ENCODE measurements at places on chromosomes 13 and 19.
A peak's percentile ranks its signal among the peaks of the same experiment; 100 is the strongest.

GRCh38 chr13:99813336-99814095, 158.1 kb downstream of the ZIC5 start:
- DNase-seq: no peak

DNA sequence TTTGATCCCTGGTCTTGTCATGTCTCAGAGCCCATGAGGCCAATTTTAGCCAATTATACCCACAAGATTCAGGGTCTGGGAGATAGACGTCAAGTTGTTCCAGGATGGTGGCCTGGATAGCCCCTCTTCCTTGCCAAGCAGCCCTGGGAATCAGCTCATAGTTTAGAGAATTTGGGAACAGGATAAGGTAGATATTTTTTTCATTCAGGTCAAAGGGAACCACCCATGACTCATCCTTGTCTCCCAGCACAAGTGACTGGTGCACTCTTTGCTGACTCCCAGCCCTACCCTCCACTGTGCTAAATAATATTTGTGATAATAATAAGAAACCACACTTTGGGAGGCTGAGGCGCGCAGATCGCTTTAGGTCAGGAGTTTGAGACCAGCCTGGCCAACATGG, 17.1 kb upstream of the S1PR4 start:
- DNase-seq: peak; percentile 32

DNA sequence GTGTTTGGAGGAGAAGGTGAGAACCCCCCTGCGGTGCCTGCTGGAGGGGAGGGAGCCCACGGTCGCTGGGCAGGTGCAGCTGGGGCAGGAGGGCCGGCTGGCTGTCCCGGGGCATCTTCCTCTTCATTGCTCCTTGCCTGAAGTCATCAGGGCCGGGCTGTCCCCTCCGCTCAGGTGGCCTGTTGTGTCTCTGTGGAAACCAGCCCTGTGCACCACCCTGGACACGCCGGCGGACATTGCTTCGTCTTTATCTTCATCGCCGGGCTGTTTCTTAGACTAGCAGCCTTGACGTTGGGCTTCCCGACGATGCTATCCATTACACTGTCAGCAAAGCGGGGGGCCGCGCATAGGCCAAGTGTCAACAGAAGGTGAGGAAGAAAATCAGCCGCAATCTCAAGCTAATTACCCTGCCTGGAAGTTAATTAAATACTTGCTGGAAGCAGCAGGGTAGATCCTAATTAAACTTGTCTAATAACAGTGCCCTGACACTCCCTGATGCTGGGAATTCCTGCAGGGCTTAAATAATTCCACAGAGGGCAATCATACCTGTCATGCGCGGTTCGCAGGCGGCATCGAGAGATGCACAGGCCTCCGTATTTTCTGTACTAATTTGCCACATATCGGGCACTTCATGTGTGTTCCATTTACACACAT, 111.4 kb upstream of the SOX1 start:
- no peak for DNase-seq

GRCh38 chr13:20411638-20412342, 113.9 kb downstream of the CRYL1 start:
- no peak for DNase-seq

- no peak for DNase-seq
Measured at GRCh38 chr19:29516821-29517395, 8.9 kb upstream of the VSTM2B start.

- DNase-seq: no peak
Measured at GRCh38 chr19:23810496-23810895, 51.8 kb upstream of the ZNF681 start.

- peak; percentile 33 for DNase-seq
Measured at GRCh38 chr19:45578861-45579260, 5.7 kb downstream of the OPA3 start.

DNA sequence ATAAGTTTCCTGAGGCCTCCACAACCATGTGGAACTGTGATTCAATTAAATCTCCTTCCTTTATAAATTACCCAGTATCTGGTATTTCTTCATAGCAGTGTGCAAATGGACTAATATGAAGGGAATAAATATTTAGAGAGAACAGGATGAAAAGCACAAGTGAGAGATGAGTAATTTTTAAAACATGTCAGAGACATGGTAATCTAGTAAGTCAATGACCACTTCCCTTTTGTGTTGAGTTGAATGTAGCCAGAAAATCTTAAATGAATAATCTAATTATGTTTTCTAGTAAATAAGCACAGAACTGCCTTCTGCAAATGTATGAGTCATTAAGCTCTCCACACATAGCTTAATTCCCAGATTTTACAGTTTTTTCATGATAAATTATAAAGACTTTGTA, 524.1 kb upstream of the SLITRK5 start:
- DNase-seq: no peak

DNA sequence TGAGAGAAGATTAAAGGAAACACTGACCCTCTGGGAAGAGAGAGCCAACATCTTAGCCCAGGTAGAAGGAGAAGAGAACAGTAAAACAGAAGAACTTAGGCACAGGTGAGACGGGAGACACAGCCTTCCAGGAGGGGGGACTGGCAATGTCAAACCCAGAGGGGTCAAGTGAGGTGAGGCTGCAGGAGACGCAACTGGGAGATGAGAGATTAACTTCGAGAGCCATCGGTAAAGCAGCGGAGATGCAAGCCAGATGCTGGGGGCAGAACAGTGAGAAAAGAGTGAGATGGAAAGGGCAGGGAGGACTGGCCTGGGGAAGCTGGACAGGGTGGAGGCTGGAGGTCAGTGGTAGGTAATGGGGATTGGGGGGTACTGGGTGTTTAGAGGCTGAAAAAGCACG, 5.2 kb downstream of the INSR start:
- no peak for DNase-seq

GRCh38 chr19:33804021-33804799, 7.5 kb downstream of the KCTD15 start:
- peak; percentile 74 for DNase-seq

GRCh38 chr13:20713751-20714150, 10.3 kb downstream of the IL17D start:
- peak; percentile 85 for DNase-seq

GRCh38 chr19:55350620-55351315, 3.8 kb downstream of the COX6B2 start:
- DNase-seq: no peak

GRCh38 chr13:97107815-97108529, 113.7 kb upstream of the OXGR1 start:
- DNase-seq: no peak

- DNase-seq: no peak
Measured at GRCh38 chr13:31115616-31116015, 46.1 kb downstream of the HSPH1 start.

DNA sequence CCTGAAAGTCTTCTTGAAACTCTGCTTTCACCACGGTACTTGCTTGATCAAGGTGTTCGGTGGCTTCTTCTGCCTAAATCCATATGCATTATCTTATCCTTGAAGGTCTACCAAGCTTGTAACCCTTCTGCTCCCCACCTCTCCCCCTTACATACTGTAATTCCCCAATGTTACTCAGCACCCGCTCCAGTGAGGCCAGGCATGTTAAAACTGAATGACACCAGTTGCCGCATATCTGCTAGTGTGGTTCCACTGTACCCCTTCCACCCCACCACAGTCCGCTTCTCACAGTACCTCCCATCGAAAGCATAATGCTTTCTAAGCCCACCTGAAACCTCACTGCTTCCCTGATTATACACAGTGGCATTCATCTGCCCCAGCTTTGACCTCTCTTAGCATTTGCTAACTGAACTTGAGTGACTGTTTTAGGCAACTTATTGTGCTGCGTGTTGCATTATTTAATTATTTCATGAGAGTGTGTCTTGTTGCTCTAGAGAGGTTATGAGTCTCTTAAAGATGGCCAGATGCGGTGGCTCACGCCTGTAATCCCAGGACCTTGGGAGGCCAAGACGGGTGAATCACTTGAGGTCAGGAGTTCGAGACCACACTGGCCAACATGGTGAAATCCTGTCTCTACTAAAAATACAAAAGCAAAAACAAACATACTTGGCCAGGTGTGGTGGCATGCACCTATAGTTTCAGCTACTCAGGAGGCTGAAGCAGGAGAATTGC, 87.6 kb upstream of the MBNL2 start:
- no peak for DNase-seq

DNA sequence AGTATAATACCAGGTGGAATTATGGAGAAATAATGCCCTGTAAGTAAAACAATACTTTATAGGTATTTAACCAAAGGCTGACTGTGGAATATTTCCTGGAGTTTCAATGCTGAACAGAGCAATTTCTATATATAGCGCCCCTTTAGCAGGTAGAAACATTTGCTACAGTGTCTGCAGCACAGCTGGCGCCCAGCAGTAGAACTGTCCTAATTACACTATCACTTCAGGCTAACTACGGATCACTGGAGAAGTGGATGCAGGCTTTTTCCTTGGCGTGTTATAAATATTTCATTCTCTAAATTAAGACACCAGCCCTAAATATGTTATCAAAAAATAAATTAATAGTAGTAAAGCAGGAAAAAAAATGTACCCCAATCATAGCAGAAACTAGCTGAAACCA, 3.1 kb downstream of the SHISA2 start:
- DNase-seq: no peak

GRCh38 chr13:95123726-95124125, 177.5 kb downstream of the ABCC4 start:
- no peak for DNase-seq

DNA sequence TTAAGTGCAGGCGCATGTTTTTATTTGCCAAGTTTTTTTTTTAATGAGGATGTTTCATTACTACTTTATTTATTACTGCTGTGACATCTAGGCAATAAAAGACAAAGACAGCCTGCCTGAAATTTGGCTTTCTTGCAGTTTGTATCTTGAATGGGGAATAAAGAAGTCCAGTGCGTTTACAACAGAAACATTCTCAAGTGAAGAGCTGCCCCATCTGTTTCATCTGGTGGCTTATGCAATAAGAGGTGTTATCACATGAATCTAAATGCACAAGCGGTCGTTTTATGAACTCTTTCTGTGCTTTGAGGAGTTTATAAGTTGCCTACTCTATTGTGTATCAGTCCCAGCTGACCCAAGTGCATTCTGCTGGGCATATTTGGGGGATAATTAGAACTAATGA, 12.6 kb upstream of the MAB21L1 start:
- no peak for DNase-seq

DNA sequence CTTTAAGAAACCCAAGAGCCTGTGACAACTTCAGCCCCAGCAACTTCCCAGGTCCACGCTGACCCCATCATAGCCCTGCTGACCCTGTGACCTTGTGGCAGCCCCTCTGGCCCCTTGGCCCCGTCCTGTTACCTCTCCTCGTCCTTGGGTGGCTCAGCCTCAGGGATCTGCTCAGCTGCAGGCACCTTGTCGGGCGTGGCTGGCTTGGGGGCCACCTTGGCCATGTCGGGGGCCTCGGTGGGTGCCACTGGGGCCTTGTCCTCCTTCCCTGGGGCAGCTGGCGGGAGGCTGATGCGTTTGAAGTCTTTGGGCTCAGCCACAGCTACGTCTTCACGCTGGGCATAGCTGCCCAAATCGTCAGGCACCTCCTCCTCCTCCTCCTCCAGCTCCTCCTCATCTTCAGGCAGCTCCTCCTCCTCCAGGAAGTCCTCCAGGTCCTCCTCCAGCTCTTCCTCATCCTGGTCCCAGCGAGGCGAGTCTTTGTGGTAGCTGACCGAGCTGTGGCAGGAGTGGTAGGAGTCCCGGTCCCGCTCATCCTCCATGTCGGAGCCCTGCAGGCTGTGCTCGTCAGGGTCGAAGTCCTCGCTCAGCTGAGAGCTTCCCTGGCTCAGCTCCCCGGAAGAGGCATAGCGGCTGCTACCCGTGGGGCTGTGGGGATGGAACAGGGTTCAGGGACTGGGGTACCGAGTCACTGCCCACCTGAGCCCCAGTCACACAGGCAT, 32.2 kb downstream of the UNC13A start:
- no peak for DNase-seq

- DNase-seq: no peak
Measured at GRCh38 chr19:7391218-7391670, 42.5 kb downstream of the ARHGEF18 start.

- DNase-seq: peak; percentile 10
Measured at GRCh38 chr13:73722120-73722519, 412.1 kb downstream of the KLF12 start.

GRCh38 chr13:79429309-79429708, 23.3 kb upstream of the RBM26 start:
- no peak for DNase-seq

DNA sequence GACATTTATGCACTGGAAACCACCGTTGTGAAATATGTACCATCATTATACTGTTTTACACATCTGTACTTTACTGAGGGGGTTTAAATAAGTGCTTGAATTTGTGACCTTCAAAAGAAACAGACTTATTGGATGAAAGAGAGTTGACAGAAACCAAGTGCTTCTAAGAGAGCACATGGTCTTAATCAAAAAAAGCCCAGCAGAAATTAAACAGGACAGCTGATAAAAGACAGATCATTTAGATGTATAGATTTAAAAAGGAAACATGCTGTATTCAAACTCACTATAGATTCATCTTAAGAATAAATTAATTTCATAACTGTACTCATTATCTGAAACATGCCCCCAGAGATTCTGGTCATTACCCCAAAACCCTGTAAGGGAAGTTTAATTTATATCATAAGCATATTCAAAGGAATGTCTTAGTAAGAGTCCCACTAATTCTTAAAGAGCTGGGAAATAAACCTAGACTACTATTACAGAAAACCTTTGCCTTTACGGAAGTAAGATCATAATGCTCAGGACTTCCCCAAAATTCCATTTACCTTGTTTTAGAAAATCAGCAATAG, 421.8 kb downstream of the DCT start:
- DNase-seq: no peak

DNA sequence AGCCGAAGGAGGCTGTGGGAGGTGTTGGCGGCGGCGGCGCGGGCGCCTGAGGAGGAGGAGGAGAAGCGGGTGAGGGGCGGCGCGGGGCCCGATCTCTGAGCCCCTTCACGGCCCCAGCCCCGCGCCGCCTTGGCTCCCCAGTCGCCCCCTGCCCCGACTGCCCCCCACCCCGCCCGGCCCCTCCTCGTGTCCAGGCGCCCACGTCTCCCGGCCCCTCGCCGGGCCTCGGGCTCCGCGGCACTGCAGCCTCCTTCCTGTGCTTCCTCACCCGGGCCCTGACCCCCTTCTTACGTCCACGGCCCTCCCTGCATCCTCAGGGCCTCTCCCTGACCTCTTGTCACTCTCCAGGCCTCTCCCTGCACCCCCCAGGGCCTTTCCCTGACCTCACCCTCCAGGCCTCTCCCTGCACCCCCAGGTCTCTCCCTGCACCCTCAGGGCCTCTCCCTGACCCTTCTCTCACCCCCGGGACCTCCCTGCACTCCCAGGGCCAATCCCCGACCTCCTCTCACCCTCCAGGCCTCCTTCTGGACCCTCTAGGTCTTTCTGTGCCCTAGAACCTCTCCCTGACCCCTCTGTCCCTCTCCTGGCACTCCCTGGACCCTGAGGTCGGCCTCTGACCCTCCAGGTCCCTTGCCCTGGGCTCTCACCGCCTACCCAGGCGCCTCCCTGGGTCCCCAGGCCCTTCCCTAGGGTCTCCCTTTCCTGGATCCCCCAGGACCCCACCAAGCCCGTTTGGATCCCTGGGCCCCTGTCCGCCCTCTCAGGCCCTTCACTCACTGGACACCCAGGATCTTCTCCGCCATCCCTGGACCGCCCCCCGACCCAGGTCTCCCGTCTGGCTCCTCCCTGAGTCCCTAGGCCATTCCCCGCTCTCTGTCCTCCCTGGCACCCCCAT, 460 bp downstream of the KMT5C start:
- no peak for DNase-seq

GRCh38 chr19:51076631-51077213, 6.0 kb downstream of the KLK14 start:
- DNase-seq: no peak

GRCh38 chr13:112444416-112445399, 68.6 kb downstream of the SPACA7 start:
- DNase-seq: no peak

Data from AG20443 (cell line).